ENCODE measurements at places on chromosomes 7 and 10.

GRCh38 chr10:17744341-17744861, 7.6 kb upstream of the TMEM236 start:
- no peaks in the 10 kb centered on the region for H3K27me3 ChIP-seq
- H3K27ac ChIP-seq = no peak overlapping the region
- H3K4me1 ChIP-seq = peaks cover 3% of the 10 kb centered on the region
- DNase-seq = no peak

GRCh38 chr10:43322331-43322730, 49.1 kb upstream of the FXYD4 start:
- no peak overlapping the region for H3K4me3 ChIP-seq
- H3K36me3 ChIP-seq = no peaks in the 10 kb centered on the region
- H3K4me1 ChIP-seq = peaks cover 11% of the 10 kb centered on the region

DNA sequence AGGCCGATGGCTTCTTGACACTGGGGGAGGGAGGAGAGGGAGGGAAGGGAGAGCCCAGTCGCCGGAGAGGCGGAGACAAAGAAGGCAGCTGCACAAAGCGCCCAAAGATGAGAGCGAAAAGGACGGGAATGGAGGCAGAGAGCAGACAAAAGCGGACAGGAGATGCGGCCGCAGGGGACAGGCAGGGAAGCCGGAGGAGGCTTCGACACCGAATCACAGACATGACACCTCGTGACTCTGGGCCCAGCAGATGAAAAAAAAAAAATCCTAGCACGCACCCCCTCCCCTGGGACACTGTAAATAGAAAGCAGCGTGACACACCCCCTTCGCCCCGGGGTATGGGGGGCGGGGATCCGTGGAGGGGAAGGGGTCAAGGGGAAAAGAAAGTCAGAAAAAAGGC, 976 bp downstream of the NAT16 start:
- H3K4me1 ChIP-seq = peaks cover 15% of the 10 kb centered on the region
- H3K27ac ChIP-seq = no peak overlapping the region
- no peaks in the 10 kb centered on the region for H3K36me3 ChIP-seq
- peaks cover 29% of the 10 kb centered on the region for H3K27me3 ChIP-seq

DNA sequence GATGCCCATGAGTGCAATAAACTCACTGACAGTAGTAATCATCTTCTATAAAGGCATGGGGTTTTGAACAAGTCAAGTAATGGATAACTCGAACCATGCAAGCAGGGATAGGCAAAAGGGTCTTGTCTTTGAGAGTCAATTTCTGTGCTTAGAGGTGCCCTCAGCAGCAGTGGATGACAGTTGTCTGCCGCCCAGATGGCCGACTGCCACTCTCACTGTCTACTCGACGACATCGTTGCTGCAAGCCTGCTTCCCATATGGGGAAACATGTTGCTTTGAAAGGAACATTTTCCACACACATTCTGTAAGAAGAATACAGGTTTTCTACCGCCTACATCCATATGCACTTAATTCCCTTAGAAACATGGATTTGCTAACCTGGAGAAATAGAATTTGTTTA, 236.3 kb upstream of the DKK1 start:
- H3K4me3 ChIP-seq = no peak overlapping the region
- no peaks in the 10 kb centered on the region for H3K27me3 ChIP-seq
- DNase-seq = no peak
- no peak overlapping the region for H3K27ac ChIP-seq
- H3K4me1 ChIP-seq = no peaks in the 10 kb centered on the region
- H3K36me3 ChIP-seq = no peaks in the 10 kb centered on the region

- H3K4me1 ChIP-seq = peaks cover 16% of the 10 kb centered on the region
- peak overlapping the region; percentile 71 for H3K27ac ChIP-seq
- no peak for DNase-seq
- no peak overlapping the region for H3K4me3 ChIP-seq
- no peaks in the 10 kb centered on the region for H3K27me3 ChIP-seq
These were observed 16.0 kb downstream of the NUDT5 start for GRCh38 chr10:12179606-12180170.
